ENCODE measurements at places on chromosomes 7 and 10.

GRCh38 chr7:149462101-149462520 lies 1.2 kb upstream of the ZNF777 start:
- ATAC-seq: no peak
- H3K36me3 ChIP-seq: peaks cover 5% of the 10 kb centered on the region
- no peaks in the 10 kb centered on the region for H3K27me3 ChIP-seq
- no peak overlapping the region for H3K27ac ChIP-seq
- peak overlapping the region; percentile 36 for H3K4me3 ChIP-seq

DNA sequence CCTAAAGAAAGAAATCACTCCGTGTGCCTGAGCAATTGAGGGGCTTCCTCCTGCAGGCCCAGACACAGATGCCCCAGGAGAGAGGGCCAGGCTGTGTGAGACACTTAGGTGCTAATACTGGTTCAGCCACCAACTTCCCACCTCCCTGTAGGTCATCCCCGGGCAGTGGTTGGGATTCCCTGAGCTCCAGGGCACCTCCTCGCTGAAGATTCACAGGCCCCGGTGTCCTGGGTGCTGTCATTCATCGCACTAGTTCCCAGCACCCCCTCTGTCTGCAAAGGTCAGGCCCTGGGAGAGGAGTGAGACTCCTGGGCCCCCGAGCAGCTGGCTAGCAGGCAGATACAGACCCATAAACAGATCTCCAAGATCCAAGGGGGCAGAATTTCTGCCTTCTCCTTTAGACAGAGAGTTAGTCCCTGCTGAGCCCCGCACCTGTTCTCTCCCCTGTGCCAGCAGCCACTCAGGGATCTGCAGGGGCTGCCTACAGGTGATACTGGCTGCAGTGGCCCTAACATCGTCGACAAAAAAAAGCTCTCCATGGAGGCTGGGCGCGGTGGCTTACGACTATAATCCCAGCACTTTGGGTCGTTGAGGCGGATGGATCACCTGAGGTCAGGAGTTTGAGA lies 38.2 kb upstream of the GTF2I start:
- no peak overlapping the region for H3K27ac ChIP-seq
- no peaks in the 10 kb centered on the region for H3K36me3 ChIP-seq

DNA sequence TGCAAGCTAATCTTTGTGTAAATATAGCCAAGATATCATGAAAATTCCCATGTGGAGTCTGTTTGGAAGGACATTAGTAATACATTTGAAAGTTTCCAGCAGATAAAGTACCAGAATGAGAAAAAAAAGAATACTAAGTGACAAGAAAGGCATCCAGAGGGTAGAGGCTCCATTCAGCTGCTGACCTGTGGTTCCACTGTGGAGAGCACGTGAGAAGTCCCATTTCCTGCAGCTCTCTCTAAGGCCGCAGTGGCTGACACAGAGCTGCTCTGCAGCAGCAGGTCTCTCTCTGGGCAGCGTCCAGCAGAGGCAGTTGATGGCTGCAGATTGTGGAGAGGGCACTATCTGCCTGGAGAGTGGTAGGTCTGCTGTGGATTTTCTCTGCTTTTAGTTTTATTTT lies 100.1 kb upstream of the TMEM72 start:
- no peak overlapping the region for H3K4me3 ChIP-seq
- H3K27me3 ChIP-seq: peaks cover 13% of the 10 kb centered on the region
- no peak overlapping the region for H3K27ac ChIP-seq
- H3K36me3 ChIP-seq: no peaks in the 10 kb centered on the region
- no peak for ATAC-seq

- H3K4me3 ChIP-seq: no peak overlapping the region
- H3K4me1 ChIP-seq: no peaks in the 10 kb centered on the region
- H3K27ac ChIP-seq: no peak overlapping the region
- peaks cover 13% of the 10 kb centered on the region for H3K27me3 ChIP-seq
- ATAC-seq: no peak
These were observed 118.6 kb downstream of the PON1 start for GRCh38 chr7:95205665-95206225.

- peaks cover 47% of the 10 kb centered on the region for H3K36me3 ChIP-seq
- peak within 1 kb of the TSS; percentile 99 for H3K4me3 ChIP-seq
- no peaks in the 10 kb centered on the region for H3K27me3 ChIP-seq
- peak within 1 kb of the TSS; percentile 97 for H3K27ac ChIP-seq
- no peak for ATAC-seq
These were observed at the start of gene TRIM8 for GRCh38 chr10:102644066-102644645. Gene TRIM8 (plus strand): TSS chr10:102644479. CDS start chr10:102644618, 139 bp downstream.

GRCh38 chr7:120273476-120273975 lies 551 bp downstream of the KCND2 start:
- no peak for ATAC-seq
- no peaks in the 10 kb centered on the region for H3K36me3 ChIP-seq
- H3K4me3 ChIP-seq: no peak overlapping the region
- H3K27ac ChIP-seq: no peak overlapping the region
- H3K4me1 ChIP-seq: no peaks in the 10 kb centered on the region
